ENCODE measurements at places on chromosomes 4 and X. TPM values are rescaled to one million over a fixed set of nuclear protein-coding genes. Genes with fewer than 3 reads are reported as not detected.

Gene XK
- 0.99 TPM for total RNA-seq

- DNase-seq = no peak
Observed at GRCh38 chr4:2073808-2074481, 14.8 kb downstream of the NAT8L start.

Gene SYNPO2
- total RNA-seq = 0.35 TPM

Gene TNIP3
- 1.3 TPM for total RNA-seq

DNA sequence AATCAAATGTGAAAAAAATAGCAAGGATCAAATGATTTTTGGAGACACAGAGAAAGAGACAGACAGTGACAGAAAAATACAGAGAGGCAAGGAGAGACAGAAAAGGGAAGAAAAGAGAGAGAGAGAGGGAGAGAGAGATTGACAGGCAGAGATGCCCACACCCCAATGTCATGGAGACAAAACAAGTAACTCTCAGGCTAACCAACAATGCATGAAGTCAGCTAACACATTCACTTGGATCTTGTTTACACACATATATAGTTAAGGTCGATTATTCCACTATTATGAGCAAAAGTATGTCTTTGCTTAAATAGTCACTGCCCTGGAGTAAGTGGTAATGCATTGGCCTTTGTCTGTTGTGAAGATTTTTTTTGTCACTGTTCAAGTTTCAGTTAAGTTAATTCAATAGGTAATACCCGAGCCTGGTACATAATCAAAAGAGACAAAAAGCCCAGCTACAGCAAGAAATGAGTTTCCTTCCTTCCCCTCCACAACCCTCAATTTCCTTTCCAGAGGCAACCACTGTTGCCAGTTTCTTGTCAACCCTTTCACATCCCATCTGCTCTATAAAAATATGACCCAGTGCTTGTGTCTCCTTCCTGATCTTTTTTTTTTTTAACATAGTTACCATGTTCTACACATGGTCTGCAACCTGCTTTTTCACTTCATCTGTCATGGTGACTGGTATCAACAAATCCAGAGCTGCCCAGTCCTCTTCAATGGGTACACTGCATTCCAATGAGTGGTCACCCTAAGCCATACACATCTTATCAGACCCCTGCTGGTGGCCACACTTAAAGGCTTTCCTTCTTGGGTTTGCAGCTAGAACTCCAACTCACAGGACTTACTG, 52.1 kb downstream of the PROM1 start:
- no peak for DNase-seq

DNA sequence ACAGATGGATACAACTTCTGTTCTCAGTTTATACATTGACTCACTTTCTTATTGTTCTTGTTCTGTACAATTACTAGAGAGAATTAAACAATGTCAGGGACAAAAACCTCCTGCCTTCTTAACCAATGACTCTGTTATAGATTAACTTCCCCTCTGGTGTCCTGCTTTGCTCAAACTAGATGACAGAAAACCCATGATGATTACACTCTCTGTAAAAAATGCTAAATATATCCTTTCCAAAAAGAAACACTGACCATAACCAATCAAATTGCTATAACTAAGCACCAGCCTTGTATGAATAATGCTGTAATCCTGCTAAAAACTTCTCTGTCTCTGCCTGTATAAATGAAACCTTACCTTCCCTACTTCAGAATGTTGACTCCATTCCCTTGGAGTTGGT, 29.8 kb upstream of the IL13RA2 start:
- DNase-seq = no peak

Gene FATE1
- not detected for total RNA-seq

GRCh38 chr4:2510351-2511259, 25.8 kb upstream of the FAM193A start:
- no peak for DNase-seq

DNA sequence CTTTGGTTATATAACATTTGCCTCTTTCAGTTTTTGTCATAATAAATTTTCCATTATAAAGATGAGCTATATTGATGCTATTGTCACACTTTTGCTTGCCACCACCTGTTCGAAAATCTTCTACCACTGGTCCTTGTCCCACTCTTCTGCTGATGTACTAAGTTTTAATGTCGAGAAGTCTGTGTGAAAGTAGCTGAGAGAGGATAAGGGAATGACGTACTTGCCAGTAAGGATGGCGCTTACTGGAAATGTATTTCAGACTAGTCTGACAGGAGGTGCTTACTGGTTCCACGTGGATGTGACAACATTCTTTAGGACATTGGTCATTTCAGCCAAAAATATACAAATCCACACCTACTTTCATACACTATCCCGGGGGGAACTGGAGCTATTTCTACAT, 132.7 kb upstream of the NR3C2 start:
- DNase-seq = no peak

DNA sequence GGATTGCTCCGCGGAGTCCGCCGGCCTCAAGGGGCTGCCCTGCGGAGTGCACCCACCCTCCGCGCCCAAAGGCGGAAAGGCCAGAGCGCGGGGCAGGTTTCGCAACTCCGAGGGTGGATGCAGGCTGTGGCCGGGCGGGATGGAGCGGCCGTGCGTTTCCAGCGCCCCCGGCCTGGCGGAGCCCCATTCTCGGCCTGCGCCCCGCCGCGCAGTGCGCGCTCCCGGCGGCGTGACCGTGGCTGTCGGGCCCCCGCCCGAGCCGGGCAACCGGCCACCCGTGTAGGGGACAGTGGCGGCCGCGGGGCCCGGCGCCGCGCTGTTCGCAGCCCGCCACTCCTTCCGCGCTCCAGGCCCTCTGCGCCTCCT, 331 bp downstream of the SETD7 start:
- no peak for DNase-seq

GRCh38 chr4:84146300-84146959, 352.7 kb downstream of the NKX6-1 start:
- DNase-seq = no peak

Gene STOX2
- total RNA-seq = not detected

DNA sequence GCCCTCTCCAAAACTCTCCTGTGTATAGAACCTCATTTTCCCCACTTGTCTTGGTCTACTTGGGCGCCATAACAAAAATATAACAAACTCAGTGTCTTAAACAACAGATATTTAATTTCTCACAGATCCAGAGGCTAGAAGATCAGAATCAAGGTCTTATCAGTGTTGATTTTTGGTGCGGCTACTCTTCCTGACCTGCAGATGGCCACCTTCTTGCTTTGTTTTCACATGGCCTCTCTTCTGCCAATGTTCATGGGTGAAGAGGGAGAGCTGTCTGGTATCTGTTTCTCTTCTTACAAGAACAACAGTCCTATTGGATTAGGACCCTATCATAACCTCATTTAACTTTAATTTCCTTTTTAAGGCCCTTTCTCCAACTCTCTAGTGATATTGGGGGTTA, 177.3 kb downstream of the PABPC4L start:
- DNase-seq = no peak

Gene LAMTOR3
- total RNA-seq = 17.0 TPM

Gene POU3F4
- not detected for total RNA-seq

DNA sequence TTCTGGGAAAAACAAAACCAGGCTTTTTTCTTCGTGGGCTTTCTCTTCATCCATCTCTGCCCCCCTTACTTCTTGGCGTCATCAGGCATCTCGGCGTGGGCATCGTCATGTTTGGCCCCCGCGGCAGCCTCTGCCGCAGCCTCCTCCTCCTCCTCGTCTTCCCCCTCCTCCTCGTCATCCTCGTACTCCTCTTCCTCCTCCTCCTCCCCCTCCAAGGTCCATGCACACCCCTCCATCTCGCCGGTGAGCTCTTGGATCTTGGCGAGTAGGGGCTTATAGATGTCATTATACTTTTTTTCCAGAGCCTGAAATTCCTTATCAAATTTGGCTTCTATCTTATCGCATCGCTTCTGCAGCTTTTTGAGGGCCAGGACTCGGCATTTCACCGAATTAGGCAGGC, 488 bp downstream of the NAP1L5 start:
- peak; percentile 35 for DNase-seq

GRCh38 chrX:40502688-40503087, 78.1 kb upstream of the ATP6AP2 start:
- DNase-seq = no peak

Gene MAPK10
- 0.72 TPM for total RNA-seq

- no peak for DNase-seq
Observed at GRCh38 chr4:90842960-90843359, 715.8 kb downstream of the CCSER1 start.

DNA sequence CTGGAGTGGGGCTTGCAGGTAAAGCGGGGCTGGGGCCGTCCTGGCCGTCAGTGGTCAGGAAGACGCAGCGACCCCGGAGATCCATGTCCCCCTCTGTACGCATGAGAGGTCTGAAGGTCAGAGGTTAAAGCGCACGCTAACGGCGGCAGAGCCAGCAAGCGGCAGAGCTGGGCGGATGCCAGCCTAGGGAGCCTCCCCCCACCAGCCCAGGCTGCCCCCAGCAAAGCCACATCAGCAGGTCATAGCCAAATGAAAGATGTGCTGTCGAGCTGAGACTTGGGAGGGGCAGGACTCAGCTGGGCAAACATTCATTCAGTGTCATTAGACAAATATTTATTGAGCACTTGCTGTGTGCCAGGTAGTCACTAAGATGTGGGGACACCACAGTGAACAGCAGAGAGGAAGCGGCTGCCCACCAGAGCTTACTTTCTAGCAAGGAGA, 593 bp upstream of the JAKMIP1 start:
- no peak for DNase-seq

GRCh38 chr4:93710101-93710846, 118.3 kb upstream of the ATOH1 start:
- no peak for DNase-seq

- no peak for DNase-seq
Observed at GRCh38 chrX:39585808-39586207, 511.9 kb downstream of the BCOR start.

GRCh38 chr4:80407246-80407645, 71.7 kb downstream of the CFAP299 start:
- no peak for DNase-seq

DNA sequence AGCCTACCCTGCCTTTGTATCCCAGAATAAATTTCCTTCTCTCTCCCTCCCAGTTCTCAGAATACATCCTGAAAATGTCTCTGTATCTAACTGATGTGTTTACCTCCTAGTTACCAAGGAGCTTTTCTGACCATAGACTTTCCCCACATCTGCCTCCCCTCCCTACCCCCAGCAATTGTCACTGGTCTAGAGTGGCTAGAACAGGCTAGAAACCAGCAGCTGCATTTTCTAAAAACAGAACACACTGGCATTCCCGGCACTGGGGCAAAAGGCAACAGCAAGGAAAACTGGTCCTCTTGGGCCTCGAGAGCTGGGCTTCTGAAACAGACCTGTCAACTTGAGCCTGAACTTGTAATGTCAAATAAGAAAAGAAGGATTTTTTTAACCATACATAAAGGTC, 16.4 kb downstream of the TASL start:
- no peak for DNase-seq

Gene ARHGAP36
- not detected for total RNA-seq

Gene BST1
- total RNA-seq = 0.27 TPM

Gene KCTD8
- total RNA-seq = not detected

- DNase-seq = no peak
Observed at GRCh38 chrX:637660-638481, 7.3 kb downstream of the SHOX start.

DNA sequence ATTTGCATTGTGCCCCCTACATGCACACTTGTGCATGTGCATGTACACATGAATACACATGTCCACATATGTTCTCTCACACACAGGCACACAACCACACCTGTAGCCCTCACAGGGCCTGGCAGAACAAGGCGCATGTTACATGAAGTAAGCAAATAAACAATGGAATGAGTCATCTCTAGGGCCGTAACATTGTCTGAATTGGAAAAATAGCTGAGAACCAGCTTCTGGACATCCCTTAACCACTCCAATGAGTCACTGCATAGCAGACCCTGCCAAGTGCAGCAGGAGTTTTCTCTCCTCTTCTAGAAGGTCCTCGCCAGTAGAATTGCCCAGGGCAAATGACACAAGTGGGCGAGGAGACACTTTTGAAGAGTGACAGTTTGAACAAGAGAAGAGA, 66.1 kb downstream of the MAGEA10 start:
- DNase-seq = no peak

GRCh38 chr4:101008503-101008902, 338.8 kb downstream of the PPP3CA start:
- no peak for DNase-seq

- peak; percentile 18 for DNase-seq
Observed at GRCh38 chrX:134782796-134783195, 124.5 kb upstream of the PLAC1 start.

- DNase-seq = no peak
Observed at GRCh38 chrX:118249146-118249545, 96.8 kb upstream of the WDR44 start.

Gene MAGEA2
- total RNA-seq = not detected

DNA sequence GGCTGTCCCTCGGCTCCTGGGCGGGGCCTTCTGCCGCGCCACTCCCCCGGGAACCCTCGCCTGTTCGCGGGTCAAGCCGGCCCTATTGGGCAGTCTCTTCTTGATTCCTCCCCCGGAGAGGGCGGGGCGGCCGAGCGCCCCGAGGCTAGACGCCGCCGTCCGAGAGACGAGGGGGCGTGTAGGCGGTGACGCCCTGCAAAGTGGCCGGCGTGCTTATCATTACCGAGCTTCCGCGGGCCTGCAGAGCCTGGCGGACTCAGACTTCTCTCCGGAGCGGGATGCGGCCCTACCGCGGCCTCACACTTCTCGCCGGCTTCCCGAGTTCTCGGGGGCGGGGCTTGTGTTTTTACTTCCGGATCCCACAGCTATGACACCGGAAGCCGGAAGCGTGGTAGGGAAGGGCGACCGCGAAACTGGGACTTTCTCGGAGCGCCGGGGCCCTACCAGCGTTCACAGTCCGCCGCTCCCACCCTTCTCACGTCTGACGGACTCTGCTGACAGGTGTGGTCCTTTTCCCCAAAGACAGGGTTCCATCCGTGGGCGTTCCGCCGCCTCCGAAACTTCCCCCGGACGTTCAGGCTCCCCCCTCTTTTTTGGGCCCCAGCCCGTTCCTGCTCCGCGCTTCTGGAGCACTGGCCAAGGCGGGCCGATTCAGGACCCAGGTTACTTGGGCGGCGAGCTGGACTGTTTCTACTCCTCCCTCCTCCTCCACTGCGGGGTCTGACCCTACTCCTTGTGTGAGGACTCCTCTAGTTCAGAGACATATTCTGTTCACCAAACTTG, at the start of gene IKBKG:
IKBKG (plus strand) TSS at position 376 of the 783 bp plus-strand sequence. CDS start 4,383 bp downstream, outside the sequence.
- peak; percentile 84 for DNase-seq

Gene KCNE5
- not detected for total RNA-seq

- no peak for DNase-seq
Observed at GRCh38 chr4:24689212-24689611, 104.9 kb upstream of the DHX15 start.

DNA sequence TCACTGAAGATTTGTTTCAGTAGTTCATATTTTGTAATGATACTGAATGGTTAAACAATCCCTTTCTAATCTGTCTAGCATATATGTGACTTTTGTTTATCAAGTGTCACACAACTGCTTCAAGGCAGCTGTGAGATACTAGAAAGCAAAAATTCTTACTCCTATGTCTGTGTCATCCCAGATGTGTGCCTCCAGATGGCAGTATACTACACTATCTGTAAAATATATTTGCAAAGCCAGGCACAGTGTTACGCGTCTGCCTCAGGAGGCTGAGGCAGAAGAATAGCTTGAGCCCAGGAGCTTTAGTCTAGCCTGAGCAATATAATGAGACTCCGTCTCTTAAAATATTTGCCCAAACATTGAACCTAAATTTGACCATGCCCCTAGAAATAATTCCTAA, 4.0 kb downstream of the NUDT10 start:
- DNase-seq = peak; percentile 44

GRCh38 chr4:83219344-83220331, 65.0 kb downstream of the COQ2 start:
- DNase-seq = peak; percentile 71

Gene PACRGL
- total RNA-seq = 8.6 TPM

- no peak for DNase-seq
Observed at GRCh38 chrX:79933938-79934337, 80.6 kb upstream of the TBX22 start.
